ENCODE measurements at places on chromosomes 1 and 21. TPM values are rescaled to one million over a fixed set of nuclear protein-coding genes. Genes with fewer than 3 reads are reported as not detected.
A peak's percentile ranks its signal among the peaks of the same experiment; 100 is the strongest.

DNA sequence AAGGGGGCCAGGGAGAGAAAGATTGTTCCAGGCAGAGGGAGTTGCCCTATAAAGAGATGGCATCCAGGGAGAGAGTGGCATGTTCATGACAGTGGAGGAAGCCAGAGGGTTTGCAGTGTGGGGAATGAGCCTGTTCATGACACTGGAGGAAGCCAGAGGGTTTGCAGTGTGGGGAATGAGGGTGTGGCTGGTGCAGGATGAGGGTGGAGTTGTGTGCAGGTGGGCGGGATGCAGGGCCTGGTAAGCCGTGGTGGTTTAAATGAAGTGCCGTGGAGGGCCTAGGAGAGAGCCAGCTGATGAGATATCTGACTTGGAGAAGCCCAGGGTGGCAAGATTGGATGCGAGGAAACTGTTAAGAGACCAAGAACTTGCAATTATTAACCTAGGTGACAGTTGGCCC, 131.8 kb downstream of the CAMTA1 start:
- DNase-seq = no peak

GRCh38 chr1:198253668-198254067, 96.9 kb downstream of the NEK7 start:
- DNase-seq = peak; percentile 64

GRCh38 chr1:5686925-5687706, 305.1 kb downstream of the NPHP4 start:
- no peak for DNase-seq

DNA sequence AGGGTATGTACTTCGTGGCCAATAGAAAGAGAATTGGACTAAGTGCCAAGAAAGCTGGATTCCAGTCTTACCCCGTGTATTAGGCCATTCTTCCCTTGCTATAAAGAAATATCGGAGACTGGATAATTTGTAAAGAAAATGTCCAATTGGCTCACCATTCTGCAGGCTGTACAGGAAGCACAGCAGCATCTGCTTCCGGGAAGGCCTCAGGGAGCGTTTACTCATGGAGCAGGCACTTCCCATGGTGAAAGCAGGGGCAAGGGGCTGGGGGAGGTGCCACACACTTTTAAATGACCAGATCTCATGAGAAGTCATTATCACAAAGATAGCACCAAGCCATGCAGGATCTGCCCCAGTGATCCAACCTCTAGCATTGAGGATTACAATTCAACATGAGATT, 7.8 kb upstream of the AMIGO1 start:
- DNase-seq = no peak

GRCh38 chr1:204821924-204822323, 48.7 kb upstream of the NFASC start:
- DNase-seq = no peak

- DNase-seq = no peak
These were observed 147.4 kb upstream of the KRTAP19-8 start for GRCh38 chr21:31185663-31186062.

GRCh38 chr1:166132496-166132895, 34.3 kb downstream of the FAM78B start:
- DNase-seq = no peak

DNA sequence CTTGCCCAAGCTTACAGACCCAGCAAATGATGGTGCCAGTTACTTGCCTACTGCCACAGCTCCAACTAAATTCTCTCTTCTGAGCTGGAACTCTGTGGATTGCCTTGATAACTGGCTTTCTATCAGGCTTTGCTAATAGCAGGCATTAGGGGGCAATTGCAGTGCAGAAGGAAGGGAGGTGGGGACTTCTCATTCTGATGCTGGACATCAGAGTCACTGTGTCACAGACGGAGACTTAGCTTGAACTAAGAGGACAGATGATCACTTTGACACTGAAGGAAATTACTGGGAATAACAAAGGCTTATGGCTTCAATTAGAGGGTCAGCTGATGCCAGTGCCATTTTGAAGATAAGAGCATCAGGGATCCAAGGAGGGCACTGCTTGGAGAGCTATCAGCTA, 114.5 kb downstream of the DDX20 start:
- DNase-seq = no peak

- DNase-seq = no peak
These were observed 115.4 kb upstream of the SERTAD4 start for GRCh38 chr1:210117198-210117597.

GRCh38 chr1:189500778-189501177, 976.9 kb downstream of the BRINP3 start:
- no peak for DNase-seq

DNA sequence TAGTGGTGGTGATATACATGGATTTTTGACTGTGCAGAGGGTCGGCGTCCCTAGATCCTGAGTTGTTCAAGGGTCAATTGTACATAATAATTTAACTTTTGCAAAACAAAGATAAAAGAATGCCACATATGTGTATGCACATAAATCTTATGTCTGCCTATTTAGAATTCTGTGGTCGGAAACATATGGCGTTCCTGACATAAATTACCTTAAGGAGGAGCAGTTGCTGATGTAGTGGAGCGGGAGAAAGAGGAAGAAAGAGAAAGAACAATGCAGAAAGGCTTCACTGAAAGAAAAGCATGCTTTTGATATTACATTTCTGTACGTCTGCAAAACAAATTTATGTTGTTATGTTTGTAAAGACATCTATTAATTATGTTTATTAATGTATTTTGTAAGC, 40.0 kb downstream of the S1PR1 start:
- no peak for DNase-seq

GRCh38 chr1:74470936-74471335, 41.5 kb downstream of the LRRC53 start:
- DNase-seq = no peak

DNA sequence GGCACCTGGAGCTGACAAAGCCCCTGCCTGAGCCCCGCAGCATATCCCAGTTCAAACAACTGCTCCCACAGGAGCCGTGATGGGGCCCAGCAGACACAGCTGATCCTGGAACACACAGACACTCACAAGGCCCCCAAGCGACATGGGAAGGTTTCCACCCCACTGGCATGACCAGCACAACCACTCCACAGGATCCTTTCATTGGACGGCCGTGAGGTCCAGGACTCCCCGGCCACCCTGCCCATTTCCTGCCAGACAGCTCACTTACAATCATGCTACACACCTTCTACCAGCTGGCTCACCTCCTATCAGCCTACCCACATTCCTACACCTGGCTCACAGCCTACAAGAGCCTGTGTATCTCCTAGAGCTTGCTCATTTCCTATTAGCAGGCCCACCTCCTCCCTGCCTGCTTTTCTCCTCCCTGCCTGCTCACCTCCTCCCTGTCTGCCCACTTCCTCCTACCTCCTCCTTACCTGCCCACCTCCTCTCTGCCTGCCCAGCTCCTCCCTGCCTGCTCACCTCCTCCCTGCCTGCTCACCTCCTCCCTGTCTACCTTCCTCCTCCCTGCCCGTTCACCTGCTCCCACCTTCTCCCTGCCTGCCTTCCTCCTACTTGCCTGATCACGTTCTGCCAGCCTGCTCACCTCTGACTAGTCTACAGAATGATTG, 73.9 kb downstream of the MATN1 start:
- no peak for DNase-seq

- no peak for DNase-seq
These were observed 50.2 kb downstream of the C8A start for GRCh38 chr1:56904663-56905397.

DNA sequence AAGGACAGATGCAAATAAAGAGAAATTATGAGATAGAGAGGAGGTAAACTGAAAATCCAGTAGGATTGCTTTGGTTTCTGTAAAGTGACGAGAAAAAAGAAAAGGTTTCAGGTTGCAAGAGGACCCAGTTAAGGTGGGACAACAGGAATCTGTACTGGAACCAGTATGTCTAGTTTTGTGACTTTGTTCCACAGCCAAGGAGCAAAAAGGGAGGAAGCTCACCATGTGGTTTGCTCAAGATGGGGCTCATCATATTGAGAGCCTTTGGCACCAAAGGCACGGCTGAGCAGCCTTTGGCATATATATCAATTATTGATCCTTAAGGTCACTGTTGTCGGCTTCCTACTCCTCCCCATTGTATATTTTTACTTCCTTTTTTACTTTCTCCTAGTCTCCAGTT, 1.8 kb upstream of the ZDHHC18 start:
- no peak for DNase-seq

DNA sequence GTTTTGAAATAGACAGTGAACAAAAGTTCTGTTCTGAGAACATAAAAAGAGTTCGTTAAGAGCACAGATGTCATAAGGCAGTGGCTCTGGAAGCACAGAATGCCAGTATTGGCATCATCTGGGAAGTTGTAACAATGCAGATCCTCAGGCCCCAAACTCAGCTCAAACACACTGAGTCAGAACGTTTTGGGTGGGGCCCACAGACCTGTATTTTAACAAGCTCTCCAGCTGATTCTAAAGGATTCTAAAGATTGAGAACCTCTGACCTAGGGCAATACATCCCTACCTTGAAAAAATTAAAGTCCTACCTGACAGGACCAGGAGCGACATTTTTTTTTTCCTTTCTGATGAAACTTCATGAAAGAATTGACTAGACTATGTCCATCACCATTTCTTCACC, 13.2 kb downstream of the ARHGEF11 start:
- no peak for DNase-seq

GRCh38 chr1:230074762-230075161, 7.7 kb downstream of the GALNT2 start:
- no peak for DNase-seq

DNA sequence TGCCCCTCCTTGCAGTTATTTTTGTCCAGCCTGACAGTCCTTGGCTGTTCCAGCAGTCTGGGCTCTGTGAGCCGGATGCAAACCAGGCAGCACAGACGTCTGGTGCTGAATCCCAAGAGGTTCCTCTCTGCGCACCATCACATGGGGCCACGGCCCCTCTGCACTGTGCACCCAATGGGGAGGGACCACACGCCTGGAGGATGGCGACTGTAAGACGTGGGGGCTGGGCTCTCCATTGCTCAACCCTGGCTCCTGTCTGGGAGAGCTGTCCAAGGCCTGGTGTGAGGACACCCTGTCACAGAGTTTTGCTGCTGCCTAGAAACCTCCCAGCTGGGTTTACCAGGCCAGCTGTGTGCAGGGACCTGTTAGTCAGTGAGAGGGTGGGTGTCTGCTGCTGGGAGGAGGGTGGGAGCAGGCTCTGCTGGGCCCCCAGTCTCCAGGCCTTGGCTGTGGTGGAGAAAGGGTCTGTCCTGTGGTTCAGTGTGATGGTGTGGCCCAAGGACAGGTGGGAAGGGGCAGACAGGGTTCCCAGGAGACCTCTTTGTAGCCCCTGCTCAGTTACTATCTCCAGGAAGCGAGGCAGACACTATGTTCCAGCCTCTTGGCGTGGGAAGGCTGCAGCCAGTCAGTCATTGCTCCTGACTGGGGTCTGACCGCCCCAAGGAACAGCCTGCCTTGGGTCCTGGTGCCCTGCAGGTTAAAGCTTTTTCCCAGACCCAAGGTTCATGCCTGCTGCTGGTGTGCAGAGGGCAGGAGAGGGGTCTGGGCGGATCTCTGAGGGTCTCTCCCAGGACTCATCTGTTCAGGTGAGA, 13.8 kb downstream of the HEYL start:
- DNase-seq = no peak

- DNase-seq = no peak
These were observed 2.1 kb downstream of the VTCN1 start for GRCh38 chr1:117208580-117208979.

GRCh38 chr1:196355206-196355786, 252.9 kb downstream of the KCNT2 start:
- DNase-seq = peak; percentile 40

GRCh38 chr1:29939079-29939478, 702.8 kb downstream of the PTPRU start:
- no peak for DNase-seq

DNA sequence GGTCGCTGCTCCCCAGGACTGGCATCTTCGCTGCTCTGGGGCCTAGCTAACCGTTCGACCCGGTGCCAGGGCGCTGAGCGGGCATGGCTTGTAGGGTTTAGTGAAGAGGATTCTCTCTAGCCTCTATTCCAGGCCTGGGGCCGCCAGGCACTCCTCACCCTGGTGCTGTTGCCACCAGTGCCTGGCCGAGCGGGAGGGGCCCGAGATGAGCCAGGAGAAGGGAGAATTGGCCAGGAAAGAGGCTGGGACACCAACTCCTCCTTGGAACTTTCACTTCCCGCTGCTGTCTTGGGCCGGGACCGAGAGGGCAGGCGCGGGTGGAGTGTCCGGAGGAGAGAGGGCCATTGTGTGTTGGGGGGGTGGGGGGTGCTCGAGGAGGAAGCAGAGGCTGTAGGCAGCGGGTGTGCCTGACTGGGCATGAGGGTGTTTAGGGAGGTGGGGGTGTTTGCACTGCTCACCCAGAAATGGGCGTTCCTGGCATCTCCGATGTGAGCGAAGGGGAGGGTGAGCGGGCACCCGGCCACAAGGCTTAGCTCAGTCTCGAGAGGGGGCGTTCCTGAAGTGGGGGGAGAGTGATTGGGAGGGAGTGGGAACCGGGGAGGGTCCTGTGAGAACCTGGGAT, 772 bp downstream of the ADAM15 start:
- DNase-seq = peak; percentile 17

- no peak for DNase-seq
These were observed 15.1 kb downstream of the ATP1A1 start for GRCh38 chr1:116388122-116388521.

DNA sequence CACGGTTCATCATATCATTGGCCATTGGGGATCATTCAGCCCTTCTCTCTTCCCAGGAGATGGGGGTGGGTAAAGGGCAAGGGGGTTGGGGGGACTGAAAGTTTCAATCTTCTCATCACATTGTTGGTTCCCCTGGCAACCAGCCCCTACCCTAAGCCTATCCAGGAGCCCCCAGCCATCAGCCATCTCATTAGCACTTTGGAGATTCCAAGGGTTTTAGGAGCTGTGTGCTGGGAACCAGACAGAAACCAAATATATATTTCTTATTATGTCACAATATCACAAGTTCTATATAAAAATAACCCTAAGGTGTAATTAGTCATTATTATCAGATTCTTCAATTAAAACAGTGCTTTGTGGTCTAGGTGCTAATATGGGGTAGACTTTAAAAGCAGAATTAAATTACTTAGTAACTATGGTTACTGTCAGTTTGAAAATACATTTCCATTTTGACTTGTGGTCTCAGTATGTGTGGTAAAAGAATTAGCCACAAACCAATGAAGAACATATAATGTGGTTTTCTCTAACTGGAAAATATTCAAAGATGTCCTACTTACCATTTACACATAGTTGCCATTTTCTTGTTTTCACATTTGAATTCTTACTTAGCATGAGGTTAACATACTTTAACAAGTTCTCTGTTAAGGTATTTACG, 28.1 kb downstream of the IL23R start:
- no peak for DNase-seq

Gene TSSK3
- 0.57 TPM for total RNA-seq

Gene CSTB
- total RNA-seq = 32.8 TPM

Gene GSTM1
- 67.1 TPM for total RNA-seq

Gene TSPAN1
- total RNA-seq = 0.07 TPM

Gene PIGK
- total RNA-seq = 61.7 TPM

Gene PGLYRP3
- not detected for total RNA-seq

Gene LRRN2
- total RNA-seq = 0.82 TPM

Gene ASCL5
- 0.15 TPM for total RNA-seq
